ENCODE measurements at places on chromosomes 12 and 14.
A peak's percentile ranks its signal among the peaks of the same experiment; 100 is the strongest.

GRCh38 chr14:64930085-64930843 is 12.3 kb downstream of the GPX2 start:
- DNase-seq: no peak

DNA sequence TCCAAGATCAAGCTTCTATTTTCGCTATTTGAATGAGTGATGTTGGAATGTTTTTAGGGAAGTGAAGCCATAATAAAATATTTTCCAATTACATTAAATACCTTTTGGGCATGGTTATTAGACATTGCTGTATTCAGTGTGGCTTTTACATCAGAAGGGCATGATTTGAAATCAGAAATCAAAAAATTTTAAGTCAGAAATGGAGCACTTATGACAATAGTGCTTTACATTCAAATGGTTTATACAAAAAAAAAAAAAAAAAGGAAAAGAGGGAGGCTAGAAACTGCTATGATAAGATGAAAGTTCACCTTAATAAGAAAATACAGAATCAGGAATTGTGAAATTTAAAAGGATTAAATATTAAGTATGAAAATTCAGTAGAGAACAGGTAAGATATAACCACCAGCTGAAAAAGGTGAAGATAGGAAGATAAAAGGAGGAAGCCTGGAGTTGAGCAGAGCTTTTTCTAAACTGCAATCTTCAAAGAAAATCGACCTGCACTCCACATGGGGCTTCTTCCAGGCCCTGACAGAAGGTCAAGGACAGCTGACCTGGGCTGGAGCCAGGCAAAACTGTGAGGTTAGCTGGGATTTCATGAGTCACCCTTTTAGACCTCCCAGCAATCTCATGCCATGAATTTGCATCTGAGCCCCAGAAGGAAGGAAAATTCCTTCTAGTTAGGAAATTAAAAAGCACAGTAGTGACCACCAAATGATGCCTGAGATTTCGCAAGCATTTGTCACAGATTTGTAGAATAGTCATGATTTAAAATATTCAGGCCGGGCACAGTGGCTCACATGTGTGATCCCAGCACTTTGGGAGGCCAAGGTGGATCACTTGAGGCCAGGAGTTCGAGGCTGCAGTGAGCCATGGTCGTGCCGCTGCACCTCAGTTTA is 23.4 kb upstream of the BMP4 start:
- no peak for DNase-seq

DNA sequence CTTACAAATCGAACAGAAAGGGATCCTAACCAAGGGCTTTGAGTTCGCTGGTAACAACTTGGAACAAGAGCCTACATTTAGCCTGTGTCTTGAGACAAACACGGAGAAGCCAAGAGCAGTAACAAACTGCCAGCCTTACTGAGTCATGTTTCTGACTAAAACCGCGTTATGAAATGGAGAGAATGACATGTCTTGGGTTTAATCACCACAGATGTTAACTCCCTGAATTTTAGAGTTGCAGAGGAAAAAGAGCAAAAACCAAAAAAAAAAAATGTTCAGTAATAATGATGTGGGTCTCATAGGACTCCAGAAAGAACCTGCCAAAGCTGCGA is 1.0 kb downstream of the BLTP3B start:
- peak; percentile 86 for DNase-seq

DNA sequence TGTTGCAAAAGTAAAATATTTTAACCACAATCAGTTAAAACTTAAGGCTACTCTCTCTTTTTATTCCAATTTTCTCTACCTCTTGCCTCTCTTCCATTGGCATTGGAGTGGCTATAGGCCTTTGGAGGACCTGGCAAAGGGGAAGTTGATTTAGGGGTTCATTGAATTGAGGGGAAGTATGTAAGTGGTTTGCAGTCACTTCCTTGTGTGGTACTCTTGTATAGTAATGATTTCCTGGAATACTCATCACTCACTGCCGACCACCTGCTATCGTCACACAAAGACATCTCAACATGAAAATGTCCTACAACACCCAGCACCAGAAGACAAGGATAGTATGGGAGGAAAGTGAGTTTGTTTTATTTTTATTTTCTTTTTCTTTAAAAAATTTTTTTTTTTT is 45.7 kb upstream of the CPM start:
- peak; percentile 17 for DNase-seq

DNA sequence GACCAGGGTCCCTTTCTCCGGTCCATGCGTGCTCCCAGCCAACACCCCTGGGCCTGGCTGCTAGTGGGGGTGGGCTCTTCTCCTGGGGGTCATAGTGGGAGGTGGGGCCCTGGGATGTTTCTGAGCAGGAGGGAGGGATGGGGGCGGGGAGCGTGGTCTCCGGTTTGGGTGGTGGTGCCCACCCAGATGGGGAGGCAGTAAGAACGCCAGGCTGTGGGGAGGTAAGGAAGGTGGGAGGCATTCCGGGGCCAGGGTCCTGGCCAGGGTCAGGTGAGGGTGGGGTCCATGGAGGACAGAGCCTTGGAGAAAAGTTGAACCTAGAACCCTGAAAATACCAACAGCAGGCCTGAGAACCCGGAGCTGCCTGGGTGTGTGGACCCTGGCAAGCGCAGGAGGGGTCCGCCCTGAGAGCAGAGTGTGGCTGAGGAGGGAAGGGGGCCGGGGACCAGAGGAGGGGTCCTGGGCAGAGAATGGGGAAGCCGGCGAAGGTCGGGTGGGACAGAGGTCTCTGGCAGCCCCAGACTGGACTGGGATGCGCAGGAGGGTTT is 5.7 kb downstream of the CRIP2 start:
- no peak for DNase-seq

DNA sequence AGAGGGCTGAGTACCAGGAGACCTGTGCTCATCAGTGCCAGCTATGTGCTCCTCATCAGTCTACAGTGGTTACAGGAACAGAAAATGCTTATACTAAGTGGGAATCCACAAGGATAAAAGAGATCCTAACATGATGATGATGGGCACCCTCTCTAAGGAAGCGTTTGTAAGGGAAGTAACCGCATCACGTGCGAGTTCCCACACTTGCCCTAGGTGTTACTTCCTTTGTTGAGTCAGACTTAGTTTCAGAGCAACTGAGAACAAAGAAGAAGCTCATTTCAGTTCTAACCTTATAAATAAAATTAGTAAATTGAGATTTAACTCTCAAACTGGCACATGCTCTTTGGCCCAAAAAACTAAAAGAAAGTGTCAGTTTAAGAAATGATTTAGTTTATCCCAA is 956.4 kb upstream of the TMEM132C start:
- DNase-seq: no peak

DNA sequence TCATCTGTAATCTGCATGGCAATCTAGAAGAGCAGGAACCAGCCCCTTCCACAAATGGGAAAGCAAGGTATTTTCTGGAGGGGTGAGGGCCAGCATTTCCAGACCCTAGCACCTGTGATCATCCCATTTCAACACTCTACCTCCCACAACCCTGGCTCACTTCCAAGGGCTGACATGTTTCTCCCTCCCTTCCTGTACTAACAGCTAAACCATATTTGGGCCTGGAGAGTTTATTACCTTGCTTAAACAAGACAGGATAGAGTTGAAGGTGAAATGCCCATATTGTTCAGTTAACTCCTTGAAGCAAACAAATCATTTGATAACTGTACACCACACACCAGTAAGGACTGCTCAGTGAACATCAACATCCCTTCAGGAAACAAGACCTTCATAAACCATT is 158.4 kb downstream of the PPM1H start:
- DNase-seq: no peak

DNA sequence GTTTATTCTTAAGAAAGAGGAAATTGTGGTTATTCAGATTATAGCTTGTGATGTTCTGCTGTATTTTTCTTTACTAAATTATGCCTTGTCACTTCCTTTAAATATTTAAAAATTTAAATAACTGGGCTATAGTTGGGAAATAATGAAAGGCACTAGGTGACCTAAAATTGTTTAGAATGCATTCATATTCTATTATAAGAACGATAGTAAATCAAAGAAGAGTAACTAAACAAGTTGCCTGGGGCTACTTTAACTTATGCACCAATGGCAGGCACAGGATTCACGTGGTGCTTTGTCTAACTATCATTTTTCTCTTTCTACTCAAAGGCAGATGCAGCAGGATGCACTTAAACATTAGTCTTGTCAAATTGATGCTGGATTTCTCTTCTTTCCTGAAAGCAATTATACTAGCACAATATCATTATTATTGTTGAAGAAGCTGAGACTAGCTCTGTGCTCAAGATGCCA is 190.7 kb upstream of the PPFIA2 start:
- peak; percentile 65 for DNase-seq

DNA sequence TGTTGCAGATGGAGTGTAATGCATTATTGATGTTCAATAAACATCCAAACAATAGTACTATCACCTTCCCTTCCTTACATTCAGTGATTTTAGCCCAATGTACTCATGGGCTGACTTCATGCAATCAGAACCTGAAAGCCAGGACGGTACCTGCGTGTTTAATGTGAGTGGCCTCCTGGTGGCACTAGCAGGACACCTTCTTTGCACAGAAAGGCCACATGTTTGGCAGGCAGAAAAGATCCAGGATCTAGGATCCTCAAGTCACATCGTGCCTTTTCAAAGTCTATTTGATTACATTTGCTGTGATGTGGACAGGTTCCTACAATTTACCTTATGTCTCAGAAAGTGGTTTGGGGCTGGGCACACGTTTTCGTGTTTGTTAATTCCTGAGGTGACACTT is 82.9 kb downstream of the NEDD1 start:
- peak; percentile 62 for DNase-seq

- no peak for DNase-seq
These were observed at the start of gene SLC6A13 for GRCh38 chr12:262817-263216. SLC6A13 (minus strand) TSS chr12:262836; CDS start chr12:260052, 2,784 bp downstream.

DNA sequence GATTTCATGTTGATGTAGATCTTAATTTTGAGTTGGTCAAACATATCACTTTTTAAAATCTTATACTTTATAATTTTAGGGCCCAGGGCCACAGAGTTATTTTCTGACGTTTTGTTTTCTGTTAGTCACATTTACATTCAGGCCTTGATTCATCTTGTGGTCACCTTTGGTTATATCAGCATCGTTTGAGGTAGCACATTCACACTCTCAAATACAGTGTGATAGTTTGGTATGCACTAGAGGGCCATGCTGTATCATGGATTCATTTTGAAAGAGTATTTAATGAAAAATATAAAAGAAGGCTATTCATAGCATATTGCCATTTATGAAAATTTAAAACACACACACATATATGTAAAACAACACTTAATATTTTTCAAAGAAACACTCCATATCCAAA is 274.6 kb downstream of the RAD51B start:
- no peak for DNase-seq

DNA sequence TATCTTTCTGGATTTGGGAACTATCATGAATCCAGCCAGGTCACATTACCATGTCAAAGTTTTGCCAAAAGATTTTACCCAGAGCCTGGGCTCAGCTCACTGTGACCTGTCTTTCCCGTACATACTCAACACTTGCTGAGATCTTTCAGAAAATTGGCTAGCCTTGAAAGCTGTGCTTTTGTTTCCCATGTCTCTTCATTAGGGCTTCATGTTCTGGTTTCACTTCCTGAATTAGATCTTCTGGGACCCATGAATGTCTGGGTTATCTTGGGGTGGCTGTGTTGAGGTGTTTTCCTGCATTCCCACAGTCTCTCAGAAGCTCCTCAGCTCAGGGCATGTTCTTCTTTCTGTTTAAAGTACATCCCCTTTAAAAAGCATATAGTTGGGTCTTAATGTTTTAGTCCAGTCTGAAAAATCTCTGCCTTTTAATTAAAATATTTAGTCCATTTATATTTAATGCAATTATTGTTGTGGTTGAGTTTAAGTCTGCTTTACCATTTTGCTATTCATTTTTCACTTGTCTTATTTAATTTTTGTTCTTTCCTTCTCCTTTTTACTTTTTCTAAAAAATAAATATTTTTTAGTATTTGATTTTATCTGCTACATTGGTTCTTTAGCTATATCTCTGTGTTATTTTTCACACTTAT is 242.7 kb downstream of the VRK1 start:
- no peak for DNase-seq

DNA sequence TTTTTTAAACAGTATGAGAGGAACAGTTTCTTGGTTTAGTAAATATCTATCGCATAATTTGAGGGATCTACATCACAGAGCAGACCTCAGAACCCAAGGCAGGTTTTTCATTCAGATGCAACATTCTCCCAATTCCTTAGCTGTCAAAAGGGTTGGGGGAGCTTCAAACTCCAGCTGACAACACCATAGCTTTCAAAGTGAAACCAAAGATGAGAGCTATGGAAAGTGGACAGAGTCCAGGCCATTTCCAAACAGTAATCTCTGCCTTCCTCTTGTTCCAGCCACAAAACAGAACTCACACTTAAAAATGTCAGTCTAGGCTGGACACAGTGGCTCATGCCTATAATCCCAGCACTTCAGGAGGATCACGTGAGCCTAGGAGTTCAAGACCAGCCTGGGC is 87.8 kb downstream of the SPRING1 start:
- DNase-seq: no peak

DNA sequence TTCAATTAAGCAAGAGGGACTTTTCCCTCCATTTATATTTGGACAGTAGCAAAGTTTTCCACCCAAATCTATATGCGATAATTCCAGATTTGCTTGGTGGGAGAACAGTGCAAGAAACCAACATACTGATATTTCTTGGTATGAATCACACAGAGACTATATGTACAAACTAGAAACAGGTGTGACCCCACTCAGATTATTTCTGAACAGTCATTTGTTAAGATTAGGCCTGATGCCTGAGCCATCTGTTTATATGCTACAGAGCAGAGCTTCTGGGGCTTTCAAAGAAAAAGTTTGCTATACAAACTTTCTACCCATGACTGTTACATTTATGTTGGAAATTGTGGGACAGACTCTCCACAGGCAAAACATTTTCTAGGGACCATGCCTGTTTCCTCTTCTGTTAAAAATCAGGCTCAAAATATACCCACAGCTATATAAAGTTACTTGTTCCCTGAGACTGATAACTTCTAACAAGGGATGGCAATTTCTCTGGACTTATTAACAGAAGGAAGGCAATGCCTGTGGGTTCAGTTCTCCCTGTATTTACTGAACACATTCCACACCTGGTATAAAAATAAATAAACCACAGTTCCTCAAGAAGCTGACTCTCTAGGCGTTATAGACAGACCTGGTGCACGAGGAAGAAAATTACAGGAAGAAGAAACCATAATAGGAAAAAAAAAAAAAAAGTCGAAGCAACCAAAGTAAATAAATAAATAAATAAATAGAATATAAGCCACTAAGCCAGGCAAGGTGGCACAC is 8.0 kb downstream of the PTPN21 start:
- DNase-seq: no peak
